ENCODE measurements at places on chromosomes 4 and X.

DNA sequence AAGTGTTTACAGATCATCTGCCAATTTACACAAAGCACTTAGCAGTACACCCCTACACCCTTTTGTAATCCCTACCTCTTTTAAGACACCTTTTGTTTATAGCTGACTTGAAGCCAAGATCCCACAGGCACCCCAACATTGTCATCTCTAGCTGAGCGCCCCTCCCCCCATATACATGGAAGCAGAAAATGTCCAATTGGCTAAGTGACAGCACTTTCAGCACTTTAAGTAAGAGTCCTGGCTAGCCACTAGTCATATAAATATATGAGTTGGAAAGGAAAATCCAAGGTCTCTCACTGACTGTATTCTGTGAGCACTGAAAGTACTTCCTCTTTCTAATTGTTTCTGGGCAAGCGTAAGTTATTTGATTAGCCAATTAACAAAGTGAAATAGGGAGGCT, 108.2 kb downstream of the NSUN7 start:
- DNase-seq = no peak

DNA sequence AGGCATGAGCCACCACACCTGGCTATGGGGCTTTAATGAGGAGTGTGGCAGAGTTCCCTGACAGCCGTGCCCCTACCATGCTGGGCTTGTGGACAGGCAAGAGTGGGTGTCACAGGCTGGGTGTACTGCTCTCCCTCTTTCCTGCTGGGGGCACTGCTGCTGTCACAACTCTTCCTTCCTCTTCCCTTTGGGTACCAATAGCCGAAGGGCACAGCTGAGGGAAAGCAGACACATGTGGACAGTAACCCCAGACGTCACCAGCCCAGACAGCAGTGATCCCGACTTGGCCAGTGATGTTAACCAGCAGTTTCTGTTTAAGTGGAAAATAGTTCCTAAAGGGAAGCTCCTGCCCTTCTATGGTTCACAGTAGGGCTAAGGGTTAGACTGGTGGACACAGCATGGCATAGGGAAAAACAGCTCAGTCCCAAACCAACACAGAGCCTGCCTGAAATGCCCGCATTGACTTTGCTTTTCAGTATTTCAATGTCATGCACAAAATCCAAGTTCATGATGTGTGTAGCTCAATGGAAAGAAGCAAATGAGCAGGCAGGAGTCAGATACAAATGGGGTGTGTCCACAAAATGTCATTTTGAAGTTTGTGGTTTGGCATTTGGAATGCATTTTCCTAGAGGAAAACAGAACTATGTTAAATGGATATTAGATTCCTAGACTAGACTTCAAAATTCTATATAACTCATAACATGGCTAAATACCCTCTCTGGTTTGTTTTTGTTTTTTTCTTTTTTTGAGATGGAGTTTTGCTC, 24.9 kb upstream of the DDX3X start:
- DNase-seq = no peak

DNA sequence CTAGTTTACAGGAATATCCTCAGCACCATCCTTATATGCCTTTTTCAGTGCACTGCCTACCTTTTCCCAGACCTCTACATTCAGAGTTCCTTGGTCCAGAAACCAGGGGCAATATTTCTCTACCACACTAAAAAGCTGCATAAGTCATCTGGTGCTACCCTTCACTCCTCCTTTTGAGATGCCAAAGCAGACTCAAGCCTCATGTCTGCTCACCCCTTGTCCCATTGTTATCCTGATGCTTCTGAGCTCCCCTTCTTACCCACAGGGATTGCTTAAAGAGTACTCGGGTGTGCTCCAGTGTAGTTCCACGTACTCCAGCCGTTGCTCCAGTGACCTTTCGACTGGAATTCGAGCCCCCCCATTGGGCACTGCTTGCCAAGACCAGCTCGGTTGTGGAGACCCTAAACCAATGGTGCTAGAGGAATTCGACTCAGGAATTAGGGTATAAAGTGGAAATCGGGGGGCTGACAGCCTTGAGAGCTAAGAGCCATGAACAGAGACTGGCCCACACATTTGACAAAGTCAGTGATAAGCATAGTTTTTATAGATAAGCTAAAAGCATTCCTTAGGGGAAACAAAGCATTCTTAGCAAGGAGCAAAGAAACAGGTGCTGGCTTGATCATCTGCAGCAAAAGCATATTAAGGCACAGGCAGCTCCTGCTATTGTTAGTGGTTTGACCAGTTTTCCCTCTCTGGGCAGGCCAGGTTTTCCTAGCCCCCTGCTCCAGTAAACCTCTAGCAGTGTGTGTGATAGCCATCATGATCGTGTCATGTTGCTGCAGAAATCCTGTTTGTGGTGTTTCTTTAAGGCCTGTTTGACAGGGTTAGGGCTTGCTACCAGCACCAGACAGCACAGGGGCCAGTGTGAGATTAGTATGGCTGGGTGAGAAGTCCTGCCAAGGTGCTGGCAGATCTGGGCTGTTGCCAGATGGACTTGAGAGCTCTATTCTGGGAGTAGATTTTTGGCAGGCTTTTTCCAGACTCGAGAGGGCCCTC, 57.5 kb upstream of the WDR1 start:
- DNase-seq = no peak

DNA sequence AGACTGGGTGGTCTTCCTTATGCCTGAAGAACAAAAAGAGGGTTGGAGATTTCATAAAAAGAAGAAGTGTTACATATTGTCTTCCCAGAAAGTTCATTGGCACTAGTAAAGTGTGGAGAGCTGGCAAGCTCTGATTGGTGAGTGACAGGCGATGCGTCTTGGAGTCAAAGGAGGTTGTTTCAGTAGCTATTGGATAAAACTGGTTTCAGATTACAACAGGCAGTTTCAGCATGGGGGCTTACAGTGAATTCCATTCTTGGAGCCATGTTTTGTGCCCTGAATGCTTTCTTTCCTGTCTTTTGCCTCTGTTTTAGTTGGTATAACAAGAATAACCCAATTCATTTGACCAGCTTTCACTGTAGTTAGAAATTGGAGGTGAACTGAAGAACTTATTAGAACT, 750.5 kb downstream of the ADGRL3 start:
- no peak for DNase-seq

- DNase-seq = no peak
Observed at GRCh38 chr4:131091896-131092295, 1995.9 kb downstream of the C4orf33 start.

DNA sequence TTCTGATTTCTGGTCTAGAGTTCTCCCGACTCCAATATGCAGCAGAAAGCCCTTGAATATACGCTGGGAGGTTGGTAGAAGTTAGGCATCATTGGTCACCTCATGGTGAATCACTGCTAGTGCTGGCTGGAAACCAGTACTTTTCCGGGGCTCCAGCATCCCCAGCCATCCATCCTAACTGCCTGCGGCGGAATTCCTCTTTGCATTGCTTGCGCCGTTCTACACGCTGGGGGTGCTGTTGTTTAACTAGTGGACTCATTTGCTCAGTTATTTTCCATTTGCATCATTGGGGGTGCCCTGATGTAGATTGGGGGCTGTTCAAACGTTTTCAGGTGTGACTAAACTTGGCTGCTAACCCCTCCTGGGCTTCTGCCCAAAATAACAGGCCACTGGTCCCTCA, 23.3 kb upstream of the GPR50 start:
- no peak for DNase-seq

DNA sequence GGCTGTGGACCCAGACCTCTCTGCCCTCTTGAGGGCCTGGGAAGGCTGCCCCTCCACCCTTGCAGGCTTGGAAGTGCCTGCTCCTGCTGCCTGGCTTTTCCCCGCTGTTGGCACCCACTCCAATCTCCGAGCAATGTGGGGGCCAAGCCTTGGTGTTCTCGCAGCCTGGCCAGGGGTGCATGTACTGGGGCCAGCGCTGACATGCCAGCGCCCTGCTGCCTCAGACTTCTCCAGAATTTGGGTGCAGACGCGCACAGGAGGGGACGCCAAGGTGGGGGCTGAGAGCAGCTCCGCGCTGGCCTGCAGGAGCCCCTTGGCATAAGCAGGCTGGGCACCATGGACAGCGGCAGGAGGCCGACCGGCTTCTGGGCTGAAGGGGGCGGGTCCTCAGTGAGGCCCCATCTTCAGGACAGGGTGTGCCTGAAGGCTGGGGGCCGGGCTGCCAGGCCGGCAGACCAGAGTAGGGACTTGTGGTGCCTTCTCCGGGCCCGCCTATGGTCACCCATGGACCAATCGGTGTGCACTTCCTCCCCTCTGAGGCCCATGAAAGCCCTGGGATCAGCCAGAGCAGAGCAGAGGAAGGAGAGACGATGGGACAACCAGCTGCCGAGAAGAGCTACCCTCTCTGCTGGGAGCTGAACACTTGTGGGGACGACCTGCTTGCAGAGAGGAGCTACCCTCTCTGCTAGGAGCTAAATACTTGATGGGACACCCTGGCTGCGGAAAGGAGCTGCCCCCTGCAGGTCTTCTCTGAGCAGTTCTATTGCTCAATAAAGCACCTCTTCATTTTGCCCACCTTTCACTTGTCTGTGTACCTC, 118.3 kb downstream of the DNAAF6 start:
- no peak for DNase-seq

DNA sequence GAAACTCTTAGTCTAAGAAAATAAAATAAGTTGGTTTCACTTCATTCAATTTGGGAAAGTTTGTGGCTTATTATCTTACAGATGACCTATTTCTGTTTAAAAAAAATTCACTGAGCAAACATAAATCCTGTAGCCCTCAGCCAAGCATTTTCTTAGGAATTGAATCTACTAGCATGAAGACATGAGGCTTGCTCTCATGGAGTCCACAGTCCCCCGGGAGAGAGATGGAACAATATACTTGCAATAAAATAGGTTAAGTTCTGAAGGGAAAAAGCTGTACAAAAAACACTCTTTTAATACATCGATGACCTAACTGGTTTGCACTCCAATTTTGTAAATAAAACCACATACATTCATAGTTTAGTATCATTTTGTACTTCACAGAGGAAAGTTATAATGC, 642.6 kb upstream of the FAM241A start:
- DNase-seq = no peak

DNA sequence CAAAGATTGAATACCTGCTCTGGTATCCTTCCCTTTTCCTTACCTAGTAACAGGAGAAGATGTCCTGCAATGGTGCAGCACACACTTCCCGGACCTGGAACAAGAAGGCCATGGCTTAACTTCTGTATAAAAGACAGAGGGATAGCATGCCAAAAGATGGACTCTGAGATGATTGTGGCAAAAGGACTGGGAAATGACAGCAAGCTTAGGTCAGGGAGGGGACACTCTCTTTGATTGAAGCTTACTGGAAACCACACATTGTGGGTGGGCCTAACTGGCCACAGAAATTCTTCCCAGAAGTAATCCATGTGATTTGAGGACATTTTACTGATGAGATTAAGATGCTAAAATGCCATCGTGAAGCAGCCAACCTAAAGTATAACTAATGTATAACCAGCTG, 71.0 kb upstream of the OTUD4 start:
- no peak for DNase-seq

DNA sequence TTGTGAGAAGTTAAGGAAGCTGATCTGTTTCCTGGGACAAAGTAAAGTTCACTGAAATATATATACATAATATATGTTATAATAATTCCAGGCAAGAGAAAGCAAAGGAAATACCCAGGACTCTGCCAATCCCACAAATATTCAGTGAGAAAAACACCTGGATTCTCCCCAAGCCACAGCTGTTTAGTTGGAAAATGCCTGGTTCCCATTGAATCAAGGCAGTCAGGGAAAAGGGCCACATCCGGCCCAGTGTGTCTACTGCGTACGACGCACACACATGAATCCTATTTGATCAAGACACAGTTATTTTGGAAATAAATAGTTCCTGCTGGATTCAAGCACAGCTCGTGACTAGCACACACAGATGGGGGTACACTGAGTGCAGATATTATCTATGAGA, 6.3 kb upstream of the DCHS2 start:
- no peak for DNase-seq

GRCh38 chrX:83510510-83511062, 2.5 kb downstream of the POU3F4 start:
- no peak for DNase-seq

Measured in stimulated activated effector memory CD8-positive, alpha-beta T cell treated with anti-CD3 and anti-CD28 coated beads, Interleukin-12 subunit alpha, Interleukin-12 subunit beta, amount 100 ng/mL, for 72 hours (primary cell).